Mesenchymal stem cell (in vitro differentiated cells and primary cell): ENCODE measurements at places on chromosomes 3 and 15.

DNA sequence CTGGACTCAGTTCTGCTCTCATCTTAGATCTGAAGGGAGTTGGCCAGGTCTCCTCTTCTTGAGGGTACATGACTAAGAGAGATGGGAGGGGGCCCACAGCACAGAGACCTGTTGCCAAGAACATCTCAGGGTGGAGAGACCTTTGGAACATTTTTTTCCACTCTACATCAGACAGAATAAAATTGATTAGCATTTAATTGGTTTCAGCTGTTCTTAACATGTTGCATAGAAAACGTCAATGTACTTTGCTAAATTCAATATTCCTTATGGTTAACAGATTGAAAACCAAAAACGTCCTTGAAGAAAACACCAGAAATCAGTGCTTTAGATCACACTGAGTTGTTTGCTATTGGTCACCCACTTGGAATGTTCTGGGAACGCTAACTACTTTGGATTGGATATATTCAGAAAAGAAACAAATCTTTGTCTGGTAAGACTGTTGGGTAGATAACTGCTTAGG, 36.4 kb upstream of the FSTL1 start:
- no peaks in the 10 kb centered on the region for H3K36me3 ChIP-seq
- DNase-seq = peak; percentile 43
- H3K27me3 ChIP-seq = no peaks in the 10 kb centered on the region
- no peak overlapping the region for H3K4me3 ChIP-seq

- H3K4me3 ChIP-seq = no peak overlapping the region
- H3K27me3 ChIP-seq = no peaks in the 10 kb centered on the region
- H3K27ac ChIP-seq = no peak overlapping the region
Measured at GRCh38 chr3:176970770-176971169, 226.5 kb downstream of the TBL1XR1 start.

DNA sequence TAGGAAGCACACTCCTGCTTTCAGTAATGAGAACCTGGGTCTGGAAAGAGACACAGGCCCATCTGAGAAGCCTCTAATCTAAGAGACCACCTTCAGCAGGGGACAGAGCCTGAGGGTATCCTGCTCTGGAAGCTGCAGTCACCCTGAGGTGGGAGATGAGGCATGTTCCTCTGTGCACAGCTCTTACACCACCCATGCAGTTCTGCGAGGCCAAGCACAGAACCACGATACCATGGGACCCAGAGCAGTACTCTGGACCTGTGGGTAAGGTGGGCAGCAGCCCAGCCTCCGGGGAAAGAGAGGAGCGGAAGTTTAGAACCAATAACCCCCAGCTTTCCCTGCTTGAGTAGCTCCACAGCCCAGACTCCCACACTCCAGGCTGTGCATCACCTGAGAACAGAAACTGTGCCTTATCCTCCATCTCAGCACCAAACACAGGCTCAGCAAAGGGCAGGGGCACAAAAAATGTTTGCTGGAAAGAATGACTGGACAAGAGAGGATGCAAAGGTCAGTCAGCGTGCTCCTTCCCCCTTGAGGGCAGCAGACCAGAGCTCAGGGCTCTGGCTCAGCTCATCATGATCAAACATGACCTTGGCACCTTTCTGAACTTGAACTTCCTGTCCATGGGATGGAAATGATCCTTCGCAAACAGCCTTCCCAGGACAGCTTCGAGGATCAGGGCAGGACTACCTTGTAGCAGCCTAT, 43.1 kb downstream of the RBPMS2 start:
- H3K27me3 ChIP-seq = peaks cover 7% of the 10 kb centered on the region
- no peaks in the 10 kb centered on the region for H3K36me3 ChIP-seq
- peaks cover 3% of the 10 kb centered on the region for H3K4me1 ChIP-seq
- H3K27ac ChIP-seq = no peak overlapping the region
- no peak overlapping the region for H3K4me3 ChIP-seq
- no peak for DNase-seq

GRCh38 chr3:124707656-124708062, 22.6 kb upstream of the UMPS start:
- H3K4me1 ChIP-seq = no peaks in the 10 kb centered on the region
- DNase-seq = peak; percentile 77
- H3K36me3 ChIP-seq = no peaks in the 10 kb centered on the region
- peak overlapping the region; percentile 18 for H3K27ac ChIP-seq

DNA sequence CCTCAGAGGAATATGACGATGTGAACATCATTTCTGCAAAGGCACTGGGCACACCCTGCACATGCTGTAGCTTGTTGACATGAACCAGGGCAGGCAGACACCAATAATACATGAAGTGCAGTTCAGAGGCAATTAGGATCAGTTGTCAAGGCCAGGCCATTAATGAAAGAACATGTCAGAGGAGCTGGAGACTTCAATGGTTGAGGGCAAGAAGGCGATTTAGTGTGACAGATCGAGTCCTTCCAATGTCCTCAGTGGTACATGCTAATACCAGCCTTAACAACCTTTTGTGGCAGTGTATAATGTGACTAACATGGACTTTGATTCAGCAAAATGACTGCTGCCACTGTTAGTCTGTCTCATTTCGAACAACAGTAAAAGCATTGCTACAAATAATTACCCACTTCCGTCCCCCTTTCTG, 205.2 kb upstream of the NANOGP8 start:
- H3K27me3 ChIP-seq = no peaks in the 10 kb centered on the region
- H3K4me3 ChIP-seq = no peak overlapping the region
- H3K27ac ChIP-seq = no peak overlapping the region
- DNase-seq = peak; percentile 15

DNA sequence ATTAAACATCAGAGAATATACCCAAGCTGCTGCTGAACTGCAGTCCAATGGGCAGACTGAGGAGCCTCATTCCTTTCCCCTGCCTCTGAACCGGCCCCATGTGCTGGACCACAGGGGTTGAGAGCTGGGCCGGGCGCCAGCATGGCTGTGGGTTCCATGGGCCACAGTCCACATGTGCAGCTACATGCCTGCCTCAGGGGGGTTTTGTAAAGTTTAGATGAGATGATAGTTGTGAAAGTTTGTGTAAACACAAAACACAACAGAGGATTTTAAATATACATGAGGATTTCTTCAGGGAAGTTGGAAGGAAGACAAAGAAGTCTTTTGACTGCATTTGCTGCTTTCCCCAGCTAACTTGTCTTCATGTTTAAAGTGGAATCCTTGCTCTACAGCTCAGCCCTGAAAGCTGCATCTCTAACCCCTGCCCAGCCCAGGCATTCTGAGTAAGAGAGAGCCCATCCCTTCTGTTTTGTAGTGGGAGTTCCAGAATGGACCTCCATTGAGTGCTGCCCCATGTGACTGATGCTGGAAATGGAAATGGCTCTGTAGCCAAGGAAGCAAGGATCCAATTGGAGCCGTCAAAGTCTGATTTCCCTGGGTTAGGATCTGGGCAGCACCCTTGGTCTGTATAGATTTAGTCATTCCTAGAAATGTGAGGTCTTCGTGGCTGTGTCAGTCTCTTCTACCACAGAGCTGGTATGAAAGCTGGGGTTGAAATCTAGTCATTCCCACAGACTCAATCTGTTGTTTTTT, 17.5 kb downstream of the SLC12A8 start:
- H3K4me3 ChIP-seq = no peak overlapping the region
- peak; percentile 76 for DNase-seq
- H3K27ac ChIP-seq = no peak overlapping the region

- no peaks in the 10 kb centered on the region for H3K27me3 ChIP-seq
- H3K36me3 ChIP-seq = peaks cover 79% of the 10 kb centered on the region
- DNase-seq = peak; percentile 54
- peak overlapping the region; percentile 21 for H3K27ac ChIP-seq
Measured at GRCh38 chr3:9970020-9970652, 16.5 kb downstream of the EMC3 start.

DNA sequence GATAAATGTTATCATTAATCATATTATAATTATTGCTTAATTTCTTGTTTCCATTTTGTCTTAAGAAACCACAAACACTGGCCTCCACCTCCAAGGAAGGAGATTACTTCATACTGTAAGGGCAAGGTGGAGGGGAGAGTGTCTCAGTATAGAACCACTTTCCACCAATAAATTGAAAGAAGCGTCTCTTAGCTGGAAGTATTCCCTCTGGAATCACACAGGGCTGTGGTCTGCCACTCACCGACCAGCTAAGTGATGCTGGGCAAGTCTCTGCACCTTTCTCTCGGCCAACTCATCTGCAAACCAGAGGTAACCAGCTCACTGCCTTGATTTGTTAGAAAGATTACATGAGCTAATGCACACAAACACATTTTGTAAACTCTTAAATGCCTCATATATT, 63.1 kb downstream of the EIF4E3 start:
- no peaks in the 10 kb centered on the region for H3K27me3 ChIP-seq
- H3K4me3 ChIP-seq = no peak overlapping the region
- H3K27ac ChIP-seq = no peak overlapping the region
- no peak for DNase-seq
- no peaks in the 10 kb centered on the region for H3K36me3 ChIP-seq

GRCh38 chr3:138943724-138944653, 2.9 kb downstream of the FOXL2 start:
- peak; percentile 55 for DNase-seq
- peaks cover 97% of the 10 kb centered on the region for H3K27me3 ChIP-seq
- H3K36me3 ChIP-seq = no peaks in the 10 kb centered on the region
- no peak overlapping the region for H3K4me3 ChIP-seq
- peaks cover 40% of the 10 kb centered on the region for H3K4me1 ChIP-seq

- no peaks in the 10 kb centered on the region for H3K27me3 ChIP-seq
- peak overlapping the region; percentile 93 for H3K4me3 ChIP-seq
- peaks cover 23% of the 10 kb centered on the region for H3K4me1 ChIP-seq
- no peak for DNase-seq
- peaks cover 12% of the 10 kb centered on the region for H3K36me3 ChIP-seq
- peak overlapping the region; percentile 63 for H3K27ac ChIP-seq
Measured at GRCh38 chr3:49411535-49411967, 225 bp downstream of the RHOA start.

- no peaks in the 10 kb centered on the region for H3K4me1 ChIP-seq
- no peaks in the 10 kb centered on the region for H3K27me3 ChIP-seq
- H3K36me3 ChIP-seq = no peaks in the 10 kb centered on the region
- H3K4me3 ChIP-seq = no peak overlapping the region
- no peak for DNase-seq
Measured at GRCh38 chr3:69460034-69460433, 74.1 kb upstream of the FRMD4B start.
